ENCODE measurements at places on chromosomes 1 and 21. TPM values are rescaled to one million over a fixed set of nuclear protein-coding genes. Genes with fewer than 3 reads are reported as not detected.

Gene DISP1
- 2.6 TPM for polyA plus RNA-seq

Gene DPT
- not detected for polyA plus RNA-seq

- no peak for DNase-seq
Measured at GRCh38 chr1:36411674-36412648, 14.3 kb upstream of the LSM10 start.

DNA sequence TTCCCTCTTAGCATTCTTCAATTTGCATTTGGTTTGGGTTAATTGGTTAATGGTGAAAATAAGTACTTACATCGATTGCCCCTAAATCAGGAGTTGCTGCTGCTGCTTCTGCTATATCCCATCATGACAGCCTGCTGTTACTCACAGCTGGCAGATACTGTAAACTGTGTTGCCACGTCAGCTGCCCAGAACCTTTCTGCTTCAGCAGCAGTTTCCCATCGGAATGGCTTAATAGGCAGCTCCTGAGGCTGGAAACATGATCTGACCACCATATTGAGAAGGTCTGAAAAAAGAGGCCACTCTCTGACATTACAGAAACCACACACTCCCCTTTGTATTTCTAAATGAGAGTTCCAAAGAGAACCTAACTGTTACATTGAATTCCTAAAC, 14.3 kb upstream of the SEC16B start:
- no peak for DNase-seq

Gene SERPINC1
- not detected for polyA plus RNA-seq

Gene SV2A
- 2.9 TPM for polyA plus RNA-seq

Gene HSD11B1
- polyA plus RNA-seq = 0.30 TPM

Gene OLFML3
- not detected for polyA plus RNA-seq
